ENCODE measurements at places on chromosomes 3 and 15. TPM values are rescaled to one million over a fixed set of nuclear protein-coding genes. Genes with fewer than 3 reads are reported as not detected.
A peak's percentile ranks its signal among the peaks of the same experiment; 100 is the strongest.

The ATP8B4 gene
- 0.23 TPM for total RNA-seq

The TMC3 gene
- total RNA-seq, result 0.22 TPM

The RPS17 gene
- total RNA-seq, result 1,513 TPM

GRCh38 chr3:89186456-89186855, 79.0 kb downstream of the EPHA3 start:
- H3K36me3 ChIP-seq, result no peaks in the 10 kb centered on the region
- no peak overlapping the region for H3K27ac ChIP-seq
- H3K27me3 ChIP-seq, result no peaks in the 10 kb centered on the region

DNA sequence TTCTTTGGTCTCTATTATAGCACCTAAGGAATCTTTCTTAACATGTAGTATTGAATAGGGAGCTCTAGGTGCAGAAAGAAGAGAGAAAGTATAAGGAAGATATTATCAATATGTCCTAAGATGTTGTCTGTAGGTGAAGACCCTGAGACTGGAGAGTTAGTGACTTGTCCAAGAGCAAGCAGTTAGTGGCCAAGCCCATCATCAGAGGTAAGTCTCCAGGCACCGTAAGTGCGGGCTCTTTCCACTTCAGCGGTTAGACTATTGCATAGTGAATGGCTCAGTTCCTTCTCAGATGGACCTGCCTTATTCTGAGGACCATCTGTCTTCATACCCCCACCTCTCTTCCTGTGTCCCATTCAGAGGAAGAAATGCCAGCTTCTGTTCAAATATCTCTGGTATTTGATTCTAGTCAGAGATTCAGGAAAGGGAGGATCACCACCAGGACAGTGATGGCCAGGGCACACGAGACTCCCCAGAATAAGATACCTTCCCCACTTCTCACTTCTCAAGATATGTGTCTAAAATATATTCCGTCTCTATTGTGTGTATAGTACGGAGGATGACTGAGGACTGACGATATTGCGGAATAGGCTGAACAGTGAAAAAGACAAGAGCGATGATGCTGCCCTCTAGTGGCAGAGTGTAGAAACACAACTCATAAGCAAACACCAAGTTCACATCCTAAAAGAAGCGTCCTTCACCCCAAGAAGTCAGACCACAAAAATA, 19.1 kb upstream of the ADGRG7 start:
- H3K4me3 ChIP-seq, result peak overlapping the region; percentile 34
- peaks cover 2% of the 10 kb centered on the region for H3K4me1 ChIP-seq
- H3K36me3 ChIP-seq, result no peaks in the 10 kb centered on the region
- peak; percentile 31 for DNase-seq
- no peaks in the 10 kb centered on the region for H3K27me3 ChIP-seq
- H3K27ac ChIP-seq, result no peak overlapping the region

GRCh38 chr3:195005251-195005620, 265.7 kb downstream of the XXYLT1 start:
- H3K36me3 ChIP-seq, result no peaks in the 10 kb centered on the region
- peaks cover 58% of the 10 kb centered on the region for H3K27me3 ChIP-seq
- H3K4me1 ChIP-seq, result no peaks in the 10 kb centered on the region

GRCh38 chr3:20608054-20608738, 422.2 kb upstream of the SGO1 start:
- no peaks in the 10 kb centered on the region for H3K36me3 ChIP-seq
- H3K4me3 ChIP-seq, result no peak overlapping the region
- no peak for DNase-seq
- H3K27me3 ChIP-seq, result no peaks in the 10 kb centered on the region
- H3K27ac ChIP-seq, result no peak overlapping the region

- H3K36me3 ChIP-seq, result peaks cover 7% of the 10 kb centered on the region
- H3K4me1 ChIP-seq, result peaks cover 46% of the 10 kb centered on the region
- H3K27ac ChIP-seq, result peak overlapping the region; percentile 34
- DNase-seq, result no peak
- H3K27me3 ChIP-seq, result no peaks in the 10 kb centered on the region
These were observed 58.1 kb downstream of the TM4SF4 start for GRCh38 chr3:149532489-149533180.

DNA sequence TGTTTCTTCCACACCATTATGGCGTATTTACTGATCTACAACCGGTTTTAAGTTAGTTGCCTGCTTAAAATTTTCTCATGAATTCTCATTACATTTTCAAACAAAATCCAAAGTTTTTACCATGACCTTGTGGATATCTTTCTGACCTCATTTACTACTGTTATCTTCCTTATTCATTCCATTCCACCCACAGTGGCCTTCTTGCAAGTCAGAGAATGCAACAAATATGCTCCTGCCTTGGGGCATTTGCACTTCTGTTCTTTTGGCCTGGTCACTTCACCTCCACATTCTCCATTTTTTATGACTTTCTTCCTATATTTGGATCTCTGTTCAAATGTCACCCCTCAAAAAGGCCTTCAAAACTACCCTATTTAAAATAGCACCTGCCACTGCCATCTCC, 8.8 kb upstream of the SLC15A2 start:
- no peaks in the 10 kb centered on the region for H3K4me1 ChIP-seq
- no peaks in the 10 kb centered on the region for H3K27me3 ChIP-seq
- H3K4me3 ChIP-seq, result no peak overlapping the region
- no peak overlapping the region for H3K27ac ChIP-seq
- peak; percentile 34 for DNase-seq

DNA sequence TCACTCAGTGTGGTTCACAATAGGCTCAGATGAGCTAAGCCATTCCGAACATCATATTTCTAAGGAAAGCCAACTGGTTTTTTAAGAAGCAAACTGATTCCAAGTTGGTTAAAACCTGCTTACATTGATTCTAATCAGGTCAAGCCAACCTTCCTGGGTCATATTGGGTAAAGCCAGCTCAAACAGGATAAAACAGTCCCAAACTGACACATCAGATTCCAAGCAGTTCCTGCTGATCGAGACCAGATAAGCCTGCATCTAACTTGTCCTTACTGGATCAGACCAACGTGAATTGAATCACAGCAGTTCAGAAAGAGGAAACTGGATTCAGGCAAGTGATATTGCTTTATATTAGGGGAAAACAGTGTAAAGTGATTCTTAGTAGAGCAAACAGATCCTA, 18.6 kb upstream of the THSD4 start:
- no peak overlapping the region for H3K27ac ChIP-seq
- peaks cover 17% of the 10 kb centered on the region for H3K4me1 ChIP-seq
- no peaks in the 10 kb centered on the region for H3K27me3 ChIP-seq
- peak; percentile 37 for DNase-seq
- H3K4me3 ChIP-seq, result no peak overlapping the region

GRCh38 chr3:44026220-44026865, 215.3 kb upstream of the TOPAZ1 start:
- peaks cover 4% of the 10 kb centered on the region for H3K27me3 ChIP-seq
- no peak overlapping the region for H3K4me3 ChIP-seq
- no peaks in the 10 kb centered on the region for H3K4me1 ChIP-seq
- no peak overlapping the region for H3K27ac ChIP-seq
- H3K36me3 ChIP-seq, result no peaks in the 10 kb centered on the region

- DNase-seq, result no peak
- H3K4me3 ChIP-seq, result no peak overlapping the region
- no peak overlapping the region for H3K27ac ChIP-seq
- no peaks in the 10 kb centered on the region for H3K36me3 ChIP-seq
- no peaks in the 10 kb centered on the region for H3K4me1 ChIP-seq
These were observed 375.0 kb downstream of the MECOM start for GRCh38 chr3:169288553-169288952.

DNA sequence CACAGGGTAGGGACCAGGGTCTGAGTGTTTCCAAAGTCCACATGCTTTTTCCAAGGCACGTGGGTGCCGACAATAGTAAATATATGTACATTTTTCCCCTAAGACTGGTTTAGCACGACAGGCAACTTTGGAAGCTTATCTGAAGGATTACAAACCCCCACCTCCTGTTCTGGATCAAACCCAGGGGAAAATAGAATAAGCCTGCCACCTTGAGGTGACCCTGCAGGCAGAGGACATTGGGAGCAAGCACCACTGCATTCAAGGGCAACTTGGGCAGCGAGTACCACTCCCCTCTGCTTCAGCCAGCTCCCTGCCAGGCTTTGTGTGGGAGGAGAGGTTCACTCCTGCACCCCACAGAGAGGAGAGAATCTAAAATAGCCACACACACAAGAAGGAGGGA, 44.8 kb downstream of the KBTBD12 start:
- H3K27ac ChIP-seq, result no peak overlapping the region
- DNase-seq, result no peak
- no peak overlapping the region for H3K4me3 ChIP-seq
- H3K4me1 ChIP-seq, result no peaks in the 10 kb centered on the region

GRCh38 chr3:76505202-76505845, 534.6 kb upstream of the ROBO2 start:
- no peaks in the 10 kb centered on the region for H3K4me1 ChIP-seq
- H3K36me3 ChIP-seq, result no peaks in the 10 kb centered on the region
- peak; percentile 2 for DNase-seq
- no peak overlapping the region for H3K27ac ChIP-seq
- H3K4me3 ChIP-seq, result no peak overlapping the region
